ENCODE measurements at places on chromosomes 6 and 20.
A peak's percentile ranks its signal among the peaks of the same experiment; 100 is the strongest.

DNA sequence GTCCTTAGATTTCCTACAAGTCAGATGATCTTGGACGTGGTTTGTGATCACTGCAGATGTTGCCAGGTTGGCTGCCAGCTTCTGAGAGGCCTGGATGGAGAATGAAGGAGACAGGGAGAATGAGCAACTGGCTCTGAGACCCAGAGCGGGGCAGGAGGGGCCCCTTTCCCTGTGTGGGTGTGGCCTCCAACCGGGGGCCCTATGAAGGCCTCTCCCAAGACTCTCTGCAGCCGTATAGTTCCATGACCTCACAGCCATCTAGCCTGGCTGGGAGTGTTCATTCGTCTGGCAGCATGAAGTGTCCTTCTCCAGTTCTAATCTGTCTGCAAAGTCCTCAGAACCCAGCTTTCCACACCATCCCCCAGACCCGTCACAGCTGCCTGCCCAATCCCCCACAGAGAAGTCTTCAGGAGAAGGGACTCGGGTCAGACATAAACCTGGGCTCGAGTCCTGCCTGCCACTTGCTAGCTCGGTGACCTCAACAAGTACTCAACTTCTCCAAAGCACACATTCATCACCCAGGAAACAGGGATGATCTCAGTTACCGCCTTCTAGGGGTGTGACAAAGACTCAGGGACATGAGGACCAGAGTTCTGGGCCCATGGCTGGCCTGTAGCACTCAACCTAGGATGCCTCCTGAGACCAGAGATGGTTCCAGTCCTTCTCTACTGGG lies 122.6 kb downstream of the EDN3 start:
- no peak for DNase-seq

- no peak for DNase-seq
Measured at GRCh38 chr20:58294497-58295455, 14.7 kb upstream of the RAB22A start.

DNA sequence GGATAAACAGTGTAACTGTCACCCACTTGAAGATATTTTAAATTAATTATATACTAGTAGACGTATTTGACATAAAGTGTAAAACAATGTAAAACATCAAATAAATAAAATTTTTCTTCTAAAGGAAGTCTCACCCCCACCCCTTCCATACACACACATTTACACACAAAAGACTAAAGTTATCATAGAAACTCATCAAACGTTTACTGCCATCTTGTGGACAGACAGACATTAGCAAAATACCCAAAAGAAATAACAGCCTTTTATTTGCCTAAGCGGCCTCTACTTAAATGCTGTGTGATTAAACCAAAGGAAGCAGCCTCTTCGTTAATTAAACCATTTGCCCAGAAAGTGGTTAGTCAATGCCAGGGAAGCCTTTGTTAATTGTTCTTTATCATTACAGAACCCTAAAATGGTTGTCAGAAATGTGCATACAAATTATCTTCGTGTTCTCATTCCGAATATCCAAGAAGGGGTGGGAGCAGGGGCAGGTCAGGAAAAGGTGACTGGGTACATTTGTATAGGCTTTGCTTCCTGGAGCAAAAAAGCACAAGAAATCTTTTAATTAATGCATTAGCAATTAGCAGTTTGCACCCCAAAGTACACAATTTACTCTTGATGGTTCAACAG lies 176.2 kb upstream of the SASH1 start:
- no peak for DNase-seq

DNA sequence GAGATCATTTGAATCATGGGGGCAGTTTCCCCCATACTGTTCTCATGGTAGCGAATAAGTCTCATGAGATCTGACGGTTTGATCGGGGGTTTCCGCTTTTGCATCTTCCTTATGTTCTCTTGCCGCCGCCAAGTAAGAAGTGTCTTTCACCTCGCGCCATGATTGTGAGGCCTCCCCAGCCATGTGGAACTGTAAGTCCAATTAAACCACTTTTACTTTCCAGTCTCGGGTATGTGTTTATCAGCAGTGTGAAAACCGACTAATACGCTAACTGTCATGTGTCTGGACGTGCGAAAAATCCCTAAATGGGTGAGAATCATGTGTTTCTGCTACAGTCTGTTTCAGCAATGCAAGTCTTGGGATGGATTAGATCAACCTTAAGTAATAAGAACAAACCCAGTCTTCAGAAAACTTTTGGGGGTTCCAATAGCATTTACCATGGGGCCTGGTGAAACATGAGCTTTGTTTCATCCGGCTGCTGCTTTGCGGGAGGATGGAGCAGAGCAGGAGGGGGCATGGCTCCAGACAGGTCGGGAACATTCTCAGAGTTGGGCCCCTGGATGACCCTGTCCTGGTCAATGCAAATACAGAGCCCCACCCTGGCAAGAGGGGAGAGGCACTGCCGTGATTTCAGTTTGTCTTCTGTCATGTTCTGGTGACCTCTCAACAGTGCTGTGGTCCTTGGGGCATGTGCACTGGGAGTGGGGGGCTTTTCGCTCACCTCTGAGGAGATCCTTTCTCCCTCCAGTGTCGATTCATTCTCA lies 41.5 kb downstream of the CTCFL start:
- no peak for DNase-seq

GRCh38 chr20:35636095-35636494 lies 20.5 kb downstream of the SPAG4 start:
- DNase-seq: no peak

- peak; percentile 13 for DNase-seq
Measured at GRCh38 chr6:154995254-154996015, at the start of gene TIAM2. TSS of gene TIAM2 (plus strand) at chr6:154995315. CDS start at chr6:155129224, 133,909 bp downstream.

DNA sequence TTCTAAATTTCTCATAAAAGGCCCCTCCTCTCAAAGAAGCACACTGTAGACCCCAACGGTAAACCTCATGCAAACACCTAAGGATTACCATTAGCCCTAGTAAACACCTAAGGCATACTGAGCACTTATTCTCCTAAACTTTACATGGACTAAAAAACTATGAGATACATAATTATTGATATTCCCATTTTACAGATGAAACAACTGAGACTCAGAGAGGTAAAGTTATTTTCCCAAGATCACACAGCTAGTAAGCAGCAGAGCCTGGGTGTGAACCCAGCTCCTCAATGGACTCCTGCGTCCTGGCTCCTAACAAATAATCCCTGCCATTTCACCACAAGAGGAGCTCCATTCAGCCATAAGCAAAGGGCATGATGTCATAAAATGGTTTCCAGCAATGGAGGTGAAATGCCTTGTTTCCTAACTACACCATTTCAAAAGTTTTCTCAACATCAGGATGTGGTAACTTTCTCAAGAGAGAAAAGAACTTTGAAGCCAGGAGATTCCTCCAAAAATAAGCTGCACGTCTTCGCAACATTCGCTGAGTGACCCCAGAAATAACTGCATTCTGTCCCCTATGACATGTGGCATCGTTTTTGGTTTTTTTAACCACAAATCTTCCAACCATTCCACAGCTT lies 4.1 kb downstream of the ATP9A start:
- DNase-seq: no peak

GRCh38 chr6:129777371-129777770 lies 67.4 kb upstream of the ARHGAP18 start:
- no peak for DNase-seq

DNA sequence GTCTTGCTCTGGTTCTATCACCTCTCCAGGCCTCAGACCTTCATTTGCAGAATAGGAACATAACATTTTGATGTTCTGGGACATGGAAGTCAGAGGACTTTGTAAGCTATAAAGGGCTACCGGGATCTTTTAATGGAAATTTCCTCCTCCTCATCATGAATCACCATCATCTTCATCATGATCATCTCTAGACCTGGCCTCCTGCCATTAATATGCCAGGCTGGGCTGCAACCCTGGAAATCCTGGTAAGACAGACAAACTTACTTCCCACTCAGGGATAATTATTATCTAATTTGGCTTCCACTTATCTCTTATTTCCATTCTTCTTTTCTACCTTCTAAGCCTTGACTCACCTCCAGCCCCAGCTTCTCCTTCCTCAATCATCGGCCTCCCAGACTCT lies 41.0 kb upstream of the MRPS18A start:
- DNase-seq: no peak

GRCh38 chr6:32073613-32074012 lies 35.4 kb downstream of the CYP21A2 start:
- DNase-seq: no peak

DNA sequence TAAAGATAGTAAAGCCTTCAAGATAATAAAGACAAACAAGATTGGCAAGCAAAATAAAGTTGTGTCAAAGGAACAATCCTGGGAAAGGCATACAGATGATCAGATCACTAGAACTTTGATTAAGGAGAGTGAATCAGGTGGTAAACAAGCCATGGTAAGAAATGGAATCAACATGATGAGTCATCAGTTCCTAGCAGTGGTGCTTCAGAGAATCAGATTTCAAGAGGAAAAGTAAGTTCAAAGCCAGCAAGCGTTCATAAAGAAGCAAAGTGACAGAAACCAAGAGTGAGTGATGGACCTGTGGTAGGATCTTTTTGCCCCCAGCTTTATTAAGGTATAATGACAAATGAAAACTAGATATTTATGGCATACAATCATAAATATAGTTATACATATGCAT lies 340.4 kb downstream of the TPBG start:
- no peak for DNase-seq

- no peak for DNase-seq
Measured at GRCh38 chr20:25297141-25297905, 49.4 kb downstream of the PYGB start.

DNA sequence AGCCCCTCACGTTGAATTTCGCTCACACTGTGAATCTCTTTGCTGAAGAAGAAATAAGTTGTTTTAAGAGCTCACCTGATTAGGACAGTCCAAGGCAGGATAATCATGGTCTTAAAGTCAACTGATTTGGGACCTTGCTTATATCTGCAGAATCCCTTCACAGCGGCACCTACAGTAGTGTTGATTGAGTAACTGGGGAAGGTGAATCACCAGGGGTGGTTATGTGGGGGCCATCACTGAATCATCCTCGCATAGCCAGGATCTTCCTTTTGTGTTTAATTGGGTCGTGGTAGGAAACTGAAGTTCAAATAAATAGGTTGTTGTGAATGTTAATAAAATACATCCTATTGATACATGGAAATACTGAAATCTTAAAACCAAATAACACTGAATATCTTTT lies 20.2 kb upstream of the MICA start:
- DNase-seq: no peak

GRCh38 chr6:80145509-80145908 lies 39.0 kb downstream of the BCKDHB start:
- DNase-seq: no peak

- DNase-seq: no peak
Measured at GRCh38 chr20:1871807-1872458, 23.3 kb upstream of the SIRPA start.

DNA sequence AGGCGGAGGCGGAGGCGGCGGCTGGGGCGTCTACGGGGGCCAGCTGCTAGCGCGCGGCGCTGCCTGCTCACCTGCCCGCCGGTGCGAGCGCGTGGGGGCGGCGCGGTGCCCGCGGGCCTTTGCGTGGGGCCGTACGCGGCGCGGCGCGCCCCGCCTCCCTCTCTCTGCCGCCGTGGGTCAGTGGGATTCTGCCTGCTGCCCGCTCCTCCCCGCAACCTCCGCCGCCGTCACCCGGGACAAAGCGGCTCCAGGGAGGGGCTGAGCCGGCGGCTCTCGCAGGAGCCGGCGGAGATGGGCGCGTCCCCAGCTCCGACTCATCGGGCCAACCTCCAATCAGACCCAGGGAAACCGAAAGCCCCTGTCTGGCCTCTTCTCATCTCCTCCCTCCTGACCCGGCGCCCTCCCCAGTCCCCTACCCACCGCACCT lies at the start of gene RCAN2:
TSS of gene RCAN2 (minus strand) at position 249 of the 427 bp plus-strand sequence.
- no peak for DNase-seq

GRCh38 chr6:153489479-153489878 lies 358.4 kb upstream of the RGS17 start:
- DNase-seq: no peak

GRCh38 chr6:82006027-82006738 lies 241.4 kb downstream of the IBTK start:
- DNase-seq: no peak

GRCh38 chr6:82362878-82363427 lies 664 bp upstream of the TPBG start:
- DNase-seq: no peak

DNA sequence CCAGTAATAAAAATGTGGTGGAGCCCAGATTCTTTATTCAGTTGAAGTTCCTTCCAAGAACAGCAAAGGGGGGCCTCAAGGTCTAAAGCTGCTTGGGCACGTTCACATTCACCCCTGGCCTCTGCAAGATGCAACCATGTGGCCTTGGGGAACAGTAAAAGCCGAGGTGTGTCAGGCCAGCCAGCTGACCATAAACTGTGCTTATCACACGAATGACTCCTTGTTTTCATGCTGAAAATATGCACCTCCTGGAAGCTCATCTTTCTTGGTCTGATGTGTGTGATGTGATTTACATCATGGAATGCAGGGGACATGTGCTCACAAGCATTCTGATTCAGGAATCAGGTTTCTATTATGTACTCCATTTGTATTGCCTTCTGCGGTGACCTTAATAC lies 211.6 kb upstream of the MARCKS start:
- DNase-seq: no peak

GRCh38 chr6:143677891-143678791 lies at the start of gene PHACTR2:
TSS of gene PHACTR2 (plus strand) at chr6:143677965. CDS start at chr6:143678164, 199 bp downstream.
- peak; percentile 53 for DNase-seq

- no peak for DNase-seq
Measured at GRCh38 chr6:142409794-142410193, 108.0 kb downstream of the ADGRG6 start.

DNA sequence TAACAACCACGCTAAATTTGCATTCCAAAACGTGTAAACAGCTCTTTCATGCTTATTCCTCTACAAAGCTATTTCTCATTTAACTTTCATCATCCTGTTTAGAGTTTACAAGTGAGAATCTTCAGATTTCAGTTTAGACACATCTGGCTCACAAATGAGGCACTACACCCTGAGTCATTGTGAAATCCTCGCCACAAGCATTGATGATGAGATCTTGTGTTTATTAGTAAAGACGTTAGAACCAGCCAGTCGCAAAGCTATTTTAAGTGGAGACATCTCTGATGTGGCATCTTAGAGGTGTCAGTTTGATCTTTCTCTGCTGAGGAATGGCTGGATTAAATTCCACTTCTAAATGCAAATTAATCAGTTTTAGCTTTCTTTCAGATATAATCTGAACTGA lies 8.3 kb upstream of the ISM1 start:
- peak; percentile 12 for DNase-seq

DNA sequence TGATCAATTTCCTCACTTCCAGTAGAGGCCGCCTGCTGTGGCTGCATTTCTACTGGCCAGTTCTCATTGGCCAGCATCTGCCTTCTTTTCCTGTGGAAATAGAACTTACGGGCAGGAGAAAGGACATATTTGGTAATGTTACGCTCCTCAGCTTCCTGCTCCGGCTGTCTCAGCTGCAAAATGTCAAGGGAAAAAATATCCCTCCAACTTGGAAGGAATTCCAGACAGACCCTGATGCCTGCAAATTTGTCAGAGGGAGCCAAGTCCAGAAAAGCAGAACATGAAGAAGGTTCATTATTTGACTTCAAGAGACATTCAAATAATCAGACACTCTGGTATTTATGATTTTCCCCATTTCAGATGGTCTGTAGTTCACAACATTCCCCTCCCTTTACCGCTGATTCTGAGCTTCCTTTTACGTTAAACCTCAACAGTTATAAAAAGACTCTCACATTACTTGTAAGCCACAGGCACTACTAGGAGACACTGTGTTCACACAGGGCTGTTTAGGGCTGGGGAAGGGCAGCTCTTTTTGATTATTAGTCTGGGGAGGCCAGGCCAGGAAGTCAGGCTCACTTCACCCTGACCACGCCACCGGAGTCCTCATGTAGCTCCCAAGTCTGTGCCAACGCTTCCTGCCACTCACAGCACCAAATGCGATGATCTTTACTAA lies 179.6 kb upstream of the CCN2 start:
- no peak for DNase-seq
